ENCODE measurements at places on chromosomes 2 and 18. TPM values are rescaled to one million over a fixed set of nuclear protein-coding genes. Genes with fewer than 3 reads are reported as not detected.

Gene CYB5A
- polyA plus RNA-seq: 61.4 TPM

Gene YES1
- 0.18 TPM for polyA plus RNA-seq

Gene STAT4
- 1.9 TPM for polyA plus RNA-seq

Gene LINC00305
- not detected for polyA plus RNA-seq

Gene DAPL1
- polyA plus RNA-seq: not detected

Gene MC2R
- polyA plus RNA-seq: not detected

Gene EFHD1
- 0.73 TPM for polyA plus RNA-seq

Gene ADRA2B
- polyA plus RNA-seq: not detected

Gene INPP4A
- polyA plus RNA-seq: 8.2 TPM

Gene KCNF1
- not detected for polyA plus RNA-seq

Gene ACADL
- polyA plus RNA-seq: not detected

Gene IWS1
- 30.0 TPM for polyA plus RNA-seq

Gene UGT1A5
- polyA plus RNA-seq: not detected

Gene SH2D6
- polyA plus RNA-seq: not detected

Gene ETAA1
- polyA plus RNA-seq: 6.5 TPM

Gene TRAPPC8
- polyA plus RNA-seq: 18.5 TPM

Gene OSR1
- not detected for polyA plus RNA-seq

Gene AGXT
- not detected for polyA plus RNA-seq

Gene RIT2
- not detected for polyA plus RNA-seq

Gene EDAR
- polyA plus RNA-seq: 0.26 TPM

Gene CCL20
- not detected for polyA plus RNA-seq

Gene TP53I3
- 4.1 TPM for polyA plus RNA-seq

Gene ALKAL2
- 3.5 TPM for polyA plus RNA-seq

Gene ACKR3
- 1.4 TPM for polyA plus RNA-seq

Gene SNTG2
- polyA plus RNA-seq: not detected

Gene SERPINE2
- polyA plus RNA-seq: 2.9 TPM

Gene SOWAHC
- not detected for polyA plus RNA-seq

Gene DSG3
- 0.04 TPM for polyA plus RNA-seq

Gene TBR1
- not detected for polyA plus RNA-seq

Gene KCNS3
- not detected for polyA plus RNA-seq

Gene RNPEPL1
- polyA plus RNA-seq: 22.6 TPM

Gene DCDC2C
- not detected for polyA plus RNA-seq

Gene SLC9A4
- not detected for polyA plus RNA-seq

Gene CEBPZOS
- 38.8 TPM for polyA plus RNA-seq

Gene ANKRD30BL
- polyA plus RNA-seq: 0.64 TPM

Gene RFX8
- polyA plus RNA-seq: not detected

Gene SEMA4F
- 6.4 TPM for polyA plus RNA-seq

Gene TMEM237
- polyA plus RNA-seq: 2.2 TPM

Gene DPP4
- polyA plus RNA-seq: 1.3 TPM

Gene TMEM178A
- not detected for polyA plus RNA-seq

Gene ANXA4
- polyA plus RNA-seq: 121 TPM

Gene C2orf80
- polyA plus RNA-seq: not detected

Gene NCKAP5
- polyA plus RNA-seq: not detected

Gene NPHP1
- 2.1 TPM for polyA plus RNA-seq

Gene C18orf54
- 0.99 TPM for polyA plus RNA-seq

Gene CCDC121
- polyA plus RNA-seq: 2.5 TPM

Gene VWA3B
- not detected for polyA plus RNA-seq

Gene ACMSD
- polyA plus RNA-seq: not detected

Gene SLC11A1
- polyA plus RNA-seq: 1.3 TPM

Gene KIAA2012
- polyA plus RNA-seq: not detected

Gene SERPINB10
- polyA plus RNA-seq: not detected

Gene DSG4
- polyA plus RNA-seq: not detected
